ENCODE measurements at places on chromosomes 3 and 15.

GRCh38 chr3:96986241-96986640 lies 171.8 kb downstream of the EPHA6 start:
- no peak for DNase-seq

- no peak for DNase-seq
Measured at GRCh38 chr3:195441476-195441991, 1.3 kb downstream of the ACAP2 start.

GRCh38 chr15:70795311-70795665 lies 31.9 kb upstream of the UACA start:
- DNase-seq: no peak

GRCh38 chr15:34109797-34110663 lies 8.1 kb downstream of the PGBD4 start:
- DNase-seq: no peak
